Activated effector memory CD4-positive, alpha-beta T cell treated with Interleukin-2 at 50 U/mL for 16 hours (primary cell): ENCODE measurements at places on chromosomes 4 and X.

- DNase-seq = no peak
Observed at GRCh38 chr4:84689197-84689596, 106.3 kb downstream of the CDS1 start.

- DNase-seq = no peak
Observed at GRCh38 chr4:38152721-38153386, 192.7 kb downstream of the PTTG2 start.

GRCh38 chr4:185092535-185093197, 50.4 kb upstream of the SLC25A4 start:
- no peak for DNase-seq

DNA sequence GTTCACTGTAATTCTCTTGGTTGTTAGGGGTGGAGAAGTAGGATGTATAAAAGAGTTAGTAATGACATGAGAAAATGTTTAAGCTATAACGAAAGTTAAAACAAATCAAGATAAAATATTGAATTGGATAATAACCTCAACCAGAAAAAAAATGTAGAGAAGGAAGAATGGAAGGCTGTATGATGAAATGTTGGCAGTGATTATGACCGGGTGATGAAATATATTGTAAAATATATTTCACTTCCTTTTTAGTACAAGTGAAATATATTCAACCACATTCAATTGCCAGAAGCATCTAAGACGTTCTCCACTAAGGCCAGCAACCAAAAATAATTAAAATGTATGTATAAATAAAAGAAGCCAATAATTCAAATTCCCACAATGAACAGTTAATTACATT, 309.3 kb upstream of the FGF13 start:
- DNase-seq = no peak

DNA sequence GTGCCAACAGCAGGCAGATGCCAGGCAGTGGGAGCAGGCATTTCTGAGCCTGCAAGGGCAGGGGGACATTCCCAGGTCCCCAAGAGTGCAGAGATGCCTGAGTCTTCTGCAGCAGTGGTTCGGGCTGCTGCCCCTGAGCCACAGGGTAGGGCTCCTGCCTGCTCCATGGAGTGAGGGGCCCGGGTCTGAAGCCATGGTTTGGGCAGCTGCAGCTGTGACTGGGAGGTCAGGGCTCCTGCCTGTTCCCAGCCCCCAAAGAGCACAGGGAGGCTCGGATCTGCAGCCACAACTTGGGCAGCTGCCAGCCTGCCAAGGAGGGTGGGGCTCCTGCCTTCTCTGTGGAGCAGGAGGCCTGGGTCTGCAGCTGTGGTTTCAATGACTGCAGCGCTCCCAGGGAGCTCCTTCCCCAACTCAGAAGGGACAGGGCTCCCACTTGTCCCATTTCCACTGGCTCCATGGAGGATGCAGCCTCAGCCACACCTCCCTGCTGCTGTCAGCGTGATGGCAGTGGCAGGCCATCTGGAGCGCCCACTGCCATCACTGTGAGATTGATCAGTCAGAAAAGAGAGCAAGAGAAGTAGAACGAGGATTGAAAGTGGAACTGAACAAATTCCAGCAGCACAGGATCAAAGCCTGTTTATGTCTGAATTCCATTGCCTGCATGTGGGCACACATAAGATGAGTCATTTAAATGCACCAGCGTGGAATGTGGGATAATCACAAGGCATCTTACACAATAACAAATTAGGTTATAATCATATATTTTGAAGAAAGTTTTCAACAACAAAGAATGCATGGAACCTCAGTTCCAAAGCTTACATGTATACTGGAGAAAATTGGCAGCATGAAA, 93.1 kb upstream of the CXorf51A start:
- no peak for DNase-seq

DNA sequence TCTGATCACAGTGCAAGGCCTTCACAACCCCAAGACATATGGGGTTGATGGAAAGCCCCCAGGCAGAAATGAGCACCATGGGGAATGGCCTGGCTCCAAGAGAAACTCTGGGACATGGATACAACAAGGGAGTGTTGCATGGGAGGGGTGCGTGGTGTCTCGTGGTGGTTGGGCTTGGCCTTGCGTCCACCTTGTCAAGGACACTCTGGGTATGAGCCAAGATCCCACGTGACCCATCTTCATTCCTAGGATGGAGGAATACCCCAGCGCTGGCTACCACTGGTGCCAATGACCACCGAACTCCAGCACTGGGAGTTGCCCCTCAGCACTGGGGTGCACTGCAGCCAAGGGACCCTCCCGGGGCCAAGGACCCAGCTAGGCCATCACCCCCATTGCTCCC, 267.5 kb upstream of the AGTR2 start:
- DNase-seq = no peak
